ENCODE measurements at places on chromosomes 12 and 14.

DNA sequence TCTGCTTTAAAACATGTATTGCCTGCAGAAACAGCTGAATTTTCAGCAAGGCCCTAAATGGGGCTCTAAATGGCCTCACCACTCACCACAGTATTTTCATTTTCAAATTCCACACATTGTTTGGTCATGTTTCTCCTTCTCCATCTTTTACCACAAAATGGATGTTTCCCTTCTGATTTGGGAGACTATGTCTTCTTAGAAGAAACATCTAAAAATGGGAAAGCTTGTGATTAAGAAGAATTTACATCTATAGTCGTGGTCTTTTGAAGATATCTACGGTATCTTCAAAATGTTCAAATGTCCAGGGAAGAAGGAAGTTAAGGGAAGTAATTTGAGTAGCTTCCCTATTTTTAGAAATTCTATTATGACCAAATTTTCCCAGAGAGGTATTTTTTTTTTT, 20.7 kb upstream of the TUBA1C start:
- DNase-seq = no peak

GRCh38 chr12:96880220-96880619, 26.8 kb upstream of the NEDD1 start:
- no peak for DNase-seq

GRCh38 chr12:32901553-32901952, 5.0 kb upstream of the PKP2 start:
- DNase-seq = no peak

DNA sequence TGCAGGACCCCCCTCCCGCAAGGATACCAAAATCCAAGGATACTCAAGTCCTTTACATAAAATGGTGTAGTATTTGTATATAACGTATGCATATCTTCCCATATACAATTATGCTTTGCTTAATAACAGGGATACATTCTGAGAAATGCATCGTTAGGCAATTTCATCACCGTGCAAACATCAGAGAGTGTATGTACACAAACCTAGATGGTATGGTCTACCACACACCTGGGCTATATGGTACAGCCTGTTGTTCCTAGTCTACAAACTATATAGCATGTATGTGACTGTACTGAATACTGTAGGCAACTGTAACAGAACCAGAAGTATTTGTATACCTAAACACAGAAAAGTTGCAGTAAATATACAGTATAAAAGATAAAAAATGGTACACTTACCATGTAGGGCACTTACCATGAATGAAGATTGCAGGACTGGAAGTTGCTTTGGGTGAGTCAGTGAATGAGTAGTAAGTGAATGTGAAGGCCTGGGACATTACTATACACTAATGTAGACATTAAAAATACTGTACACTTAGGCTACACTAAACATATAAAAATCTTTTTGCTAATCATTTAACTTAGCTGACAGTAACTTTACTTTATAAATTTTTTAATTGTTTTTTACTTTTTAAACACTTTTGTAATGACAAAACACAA, 141.1 kb downstream of the SLC41A2 start:
- no peak for DNase-seq

DNA sequence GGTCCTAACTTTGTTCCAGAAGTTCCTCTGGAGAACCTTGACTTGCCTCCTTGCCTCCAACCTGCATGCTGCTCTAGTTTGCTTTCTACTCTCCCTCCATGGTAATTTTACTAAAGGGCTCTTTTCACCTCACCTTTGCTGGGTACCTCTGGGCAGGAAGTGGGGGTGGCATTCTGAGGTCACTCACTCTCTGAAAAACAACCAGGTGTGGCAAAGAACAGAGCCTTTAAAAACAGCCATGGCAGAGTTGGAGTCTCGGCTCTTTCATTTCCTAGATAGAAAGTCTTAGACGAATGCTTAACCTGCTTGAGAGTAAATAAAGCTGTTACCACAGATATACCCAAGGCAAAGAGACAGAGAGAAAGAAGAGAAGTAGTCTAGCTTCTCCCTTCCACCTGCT, 827.9 kb downstream of the BCL11B start:
- DNase-seq = no peak

- DNase-seq = no peak
Observed at GRCh38 chr12:70264067-70264867, 21.0 kb downstream of the CNOT2 start.

- no peak for DNase-seq
Observed at GRCh38 chr12:186006-186625, 27.8 kb downstream of the SLC6A12 start.

DNA sequence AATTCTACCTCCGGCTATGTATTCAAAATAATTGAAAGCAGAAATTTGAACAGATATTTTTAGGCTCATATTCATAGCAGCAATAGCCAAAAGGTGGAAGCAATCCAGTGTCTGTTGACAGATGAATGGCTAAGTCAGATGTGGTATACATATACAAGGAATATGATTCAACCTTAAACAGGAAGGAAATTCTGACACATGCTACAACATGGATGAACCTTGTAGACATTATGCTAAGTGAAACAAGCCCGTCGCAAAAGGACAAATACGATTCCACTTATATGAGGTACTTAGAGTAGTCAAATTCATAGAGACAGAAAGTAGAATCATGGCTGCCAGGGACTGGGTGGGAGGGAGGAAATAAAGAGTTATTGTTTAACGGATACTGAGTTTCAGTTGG, 331.6 kb downstream of the PCNX1 start:
- no peak for DNase-seq

DNA sequence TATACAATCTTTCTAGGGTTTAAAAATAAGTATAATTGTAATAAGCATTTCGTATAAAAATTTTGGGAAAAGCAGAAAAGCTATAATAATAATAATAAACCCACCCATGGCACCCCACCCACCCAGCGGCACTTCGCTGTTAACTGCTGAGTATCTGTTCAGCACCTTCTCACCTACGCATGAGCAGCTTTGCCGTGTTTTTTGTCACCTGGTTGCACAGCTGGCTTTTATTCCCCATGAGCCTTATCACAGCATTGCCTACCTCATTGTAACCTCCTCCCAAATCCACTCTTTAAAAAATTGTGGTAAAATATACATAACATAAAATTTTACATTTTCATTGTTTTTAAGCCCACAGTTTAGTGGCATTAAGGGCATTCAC, 34.7 kb downstream of the CYP46A1 start:
- no peak for DNase-seq

DNA sequence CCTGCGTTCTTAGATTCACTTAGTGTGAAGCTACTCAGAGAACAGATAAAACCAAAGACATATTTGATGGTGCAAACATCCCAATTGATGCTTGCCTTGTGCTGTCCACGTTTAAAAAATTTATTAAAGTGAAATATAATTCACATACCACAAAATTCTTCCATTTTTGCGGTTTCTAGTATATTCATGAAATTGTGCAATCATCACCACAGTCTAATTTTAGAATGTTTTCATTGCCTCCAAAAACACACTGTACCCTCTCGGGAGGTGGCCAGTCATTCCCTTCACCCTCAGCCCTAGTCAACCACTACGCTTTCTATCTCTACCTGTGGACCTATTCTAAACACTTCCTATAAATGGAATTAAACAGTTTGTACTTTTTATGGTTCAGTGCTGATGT, 1109.2 kb downstream of the FLRT2 start:
- DNase-seq = no peak

- DNase-seq = no peak
Observed at GRCh38 chr12:25101092-25101445, 93.9 kb downstream of the DNAI7 start.

GRCh38 chr14:94376108-94376975, 12.1 kb downstream of the SERPINA1 start:
- no peak for DNase-seq

DNA sequence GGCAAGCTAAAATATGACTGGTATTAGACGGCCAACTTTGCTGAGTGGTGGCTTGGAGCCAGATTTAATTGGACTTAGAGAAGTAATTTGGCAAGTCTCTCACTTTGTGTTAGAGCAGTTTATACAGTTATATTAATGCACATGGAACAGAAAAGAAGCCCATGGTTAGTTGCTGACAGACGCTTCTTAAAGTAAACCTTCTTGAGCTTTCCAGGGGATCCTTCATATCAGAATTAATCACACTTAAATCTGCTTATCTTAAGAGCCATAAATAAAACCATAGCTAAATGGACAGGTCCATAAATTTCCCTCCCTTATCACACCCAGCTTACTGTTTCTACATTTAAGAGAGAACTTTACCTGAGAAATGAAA, 9.6 kb downstream of the GSG1 start:
- DNase-seq = no peak

DNA sequence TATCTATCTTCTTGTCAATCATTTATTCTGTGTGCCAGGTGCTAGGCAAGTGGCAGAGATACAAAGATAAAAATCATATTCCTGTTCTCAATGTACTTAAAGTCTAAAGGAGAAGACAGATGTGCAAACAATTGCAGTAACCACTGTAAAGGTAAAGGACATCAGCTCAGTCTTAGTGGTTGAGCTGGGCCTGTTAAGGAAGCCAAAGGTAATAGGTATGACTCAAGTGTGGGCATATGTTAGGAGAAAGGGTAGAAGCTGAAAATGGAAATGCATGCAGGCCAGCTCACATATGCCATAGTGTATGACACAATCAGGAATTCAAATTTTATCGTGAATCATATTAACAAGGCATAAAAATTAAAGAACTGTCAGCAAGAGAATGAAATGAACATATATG, 49.8 kb downstream of the FAR2 start:
- no peak for DNase-seq

DNA sequence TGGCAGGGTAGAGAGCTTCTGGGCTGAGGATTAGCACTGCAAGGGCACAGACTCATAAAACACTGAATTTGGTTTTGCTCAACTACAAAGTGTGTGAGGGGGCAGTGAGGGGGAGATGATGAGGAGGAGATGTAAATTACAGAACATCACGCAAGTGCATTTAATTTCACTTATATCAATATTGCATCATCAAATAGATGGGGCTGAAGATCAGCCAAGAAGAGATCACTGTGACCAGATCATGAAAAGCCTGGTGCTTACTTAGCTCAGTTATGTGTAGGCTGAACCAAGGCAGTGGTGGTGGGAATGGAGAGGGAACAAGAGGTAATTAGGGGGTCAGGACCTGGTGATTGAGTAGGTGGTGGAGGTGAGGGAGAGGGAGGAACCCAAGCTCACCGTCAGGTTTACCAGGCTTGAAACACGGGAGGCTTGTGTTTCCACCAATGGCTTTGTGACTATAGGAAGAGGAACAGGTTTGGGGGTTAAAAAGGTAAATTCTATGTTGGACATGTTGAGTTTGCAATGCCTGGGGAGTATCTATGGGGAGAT, 11.3 kb downstream of the FOS start:
- no peak for DNase-seq

DNA sequence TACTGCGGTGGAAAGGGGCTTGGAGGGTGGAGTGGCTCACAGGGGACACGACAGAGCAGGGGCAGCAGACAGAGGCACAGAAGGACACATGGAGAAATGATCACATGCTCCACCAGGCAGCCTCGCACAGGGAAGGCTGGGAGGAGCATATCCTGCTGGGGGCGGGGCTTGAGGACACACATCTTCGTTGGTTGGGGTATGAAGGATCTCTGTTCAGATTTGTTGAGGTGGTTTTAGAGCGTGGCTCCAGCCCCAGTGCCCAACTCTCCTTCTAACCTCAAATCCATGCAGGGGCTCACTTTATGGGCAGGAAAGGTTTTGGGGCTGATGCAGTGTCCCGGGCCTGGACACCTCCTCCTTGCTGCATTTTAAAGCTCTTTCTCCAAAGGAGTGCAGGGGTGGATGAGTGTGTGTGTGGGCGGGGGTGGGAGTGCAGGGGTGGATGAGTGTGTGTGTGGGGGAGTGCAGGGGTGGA, 733 bp upstream of the P3H3 start:
- peak; percentile 86 for DNase-seq

DNA sequence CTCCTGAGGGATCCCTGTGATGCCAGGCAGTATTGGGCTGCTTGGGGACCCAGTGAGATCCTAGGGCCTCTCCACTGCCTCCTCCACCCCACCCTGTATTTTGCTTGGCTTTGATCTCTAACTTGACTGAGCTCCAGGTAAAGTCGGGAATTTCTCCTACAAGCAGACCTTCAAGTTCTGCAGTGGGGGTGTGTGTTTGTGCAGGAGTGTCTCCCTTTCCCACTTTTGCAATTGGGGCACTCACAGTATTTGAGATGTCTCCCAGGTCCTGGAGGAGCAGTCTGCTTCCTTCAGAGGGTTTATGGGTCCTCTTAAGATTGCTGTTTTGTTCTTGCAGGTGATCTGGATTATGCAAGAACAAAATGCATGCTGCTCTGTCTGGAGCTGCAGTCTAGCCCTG, 68.9 kb downstream of the ALG10B start:
- no peak for DNase-seq

DNA sequence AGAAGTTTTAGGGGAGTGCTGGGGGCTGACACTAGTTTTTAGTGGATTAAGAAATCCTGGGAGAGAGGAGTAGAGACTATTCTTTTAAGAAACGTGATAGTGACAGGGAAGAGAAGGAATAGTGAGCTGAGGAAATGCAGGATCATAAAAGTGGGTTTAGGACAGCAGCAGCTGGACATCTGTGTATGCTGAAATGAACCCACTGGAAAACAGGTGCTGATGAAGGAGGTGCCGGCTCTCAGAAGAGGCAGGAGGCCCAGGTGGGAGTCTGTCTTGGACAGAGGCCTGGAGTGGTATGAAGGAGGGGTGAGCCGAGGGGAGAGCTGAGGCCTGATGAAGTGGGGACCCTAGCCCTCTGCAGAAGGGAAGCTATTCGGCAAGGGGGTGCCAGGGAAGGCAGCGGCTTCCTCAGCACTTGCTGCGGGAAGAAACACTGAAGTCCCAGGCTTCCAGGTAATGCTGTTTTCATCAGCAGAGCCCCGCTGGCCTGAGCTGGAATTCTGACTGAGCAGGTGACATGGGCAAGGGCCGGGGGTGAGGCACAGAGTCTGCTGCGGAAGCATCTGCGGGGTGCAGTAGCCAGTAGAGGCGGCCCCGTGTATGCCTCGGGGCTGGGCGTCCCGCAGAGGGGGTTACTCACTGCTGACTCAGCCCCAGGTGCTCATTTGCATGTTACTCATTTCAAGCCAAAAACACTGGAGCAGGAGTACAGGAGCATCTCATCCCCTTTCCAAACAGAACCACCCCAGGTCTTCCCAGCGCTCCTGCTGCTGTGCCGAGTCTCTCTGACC, 89.7 kb downstream of the TMCC3 start:
- DNase-seq = no peak

GRCh38 chr12:76549131-76549530, 10.4 kb downstream of the OSBPL8 start:
- no peak for DNase-seq

DNA sequence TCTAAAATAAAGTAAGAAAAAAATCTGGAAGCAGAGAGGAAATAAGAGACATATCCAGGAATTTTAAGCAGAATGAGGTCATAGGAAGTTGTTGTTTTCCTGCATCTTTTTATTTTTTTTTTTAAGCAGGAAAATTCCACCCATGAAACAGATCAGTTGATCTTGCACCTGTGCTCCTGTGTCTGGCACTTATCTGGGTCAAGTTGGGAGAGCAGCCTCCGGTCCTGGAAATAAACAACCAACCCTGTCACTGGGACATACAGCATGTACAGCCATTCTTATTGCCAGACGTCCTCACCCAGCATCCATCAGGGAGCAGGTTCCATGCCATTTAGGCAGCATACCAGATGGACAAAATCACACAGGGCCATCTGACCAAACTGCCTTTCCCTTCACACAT, 266.0 kb upstream of the BTG1 start:
- no peak for DNase-seq
